SHP77 (cell line): ENCODE measurements at places on chromosomes 6 and 20.

DNA sequence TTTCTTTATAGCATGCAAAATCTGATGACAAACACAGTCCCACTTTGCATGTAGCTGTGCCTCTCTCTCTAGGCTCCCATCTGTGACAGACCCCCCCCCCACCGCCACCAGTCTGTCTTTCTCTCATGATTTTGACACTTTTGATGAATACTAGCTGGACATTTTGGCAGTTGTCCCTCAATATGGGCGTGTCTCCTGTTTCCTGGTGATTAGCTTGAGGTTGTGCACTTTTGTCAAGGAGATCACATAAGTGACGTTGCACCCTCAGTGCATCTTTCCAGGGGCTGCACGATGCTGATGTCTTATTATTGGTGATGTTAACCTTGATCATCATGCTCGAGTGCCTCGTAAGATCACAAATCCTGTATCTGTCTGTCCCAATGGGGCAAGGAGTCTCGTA, 155.1 kb downstream of the EYA2 start:
- DNase-seq, result no peak

DNA sequence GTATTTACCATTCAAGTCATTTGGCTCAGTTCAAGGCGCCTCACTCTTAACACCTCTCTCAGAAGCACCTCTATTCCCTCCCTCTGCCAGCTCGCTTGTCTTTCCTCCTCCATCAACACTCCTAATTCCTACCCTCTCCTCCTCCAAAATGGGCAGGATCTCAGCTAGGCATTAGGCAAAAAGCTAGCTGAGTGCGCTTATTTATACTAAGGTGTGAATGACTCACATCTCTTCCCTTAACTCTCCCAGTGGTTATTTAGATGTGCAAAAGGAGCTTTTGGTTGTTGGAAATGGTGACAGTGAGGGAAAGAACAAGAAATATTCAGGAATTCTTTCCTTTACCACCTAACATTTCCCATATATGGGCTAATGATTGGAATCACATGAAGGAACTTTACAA, 29.1 kb downstream of the PACSIN1 start:
- no peak for DNase-seq

DNA sequence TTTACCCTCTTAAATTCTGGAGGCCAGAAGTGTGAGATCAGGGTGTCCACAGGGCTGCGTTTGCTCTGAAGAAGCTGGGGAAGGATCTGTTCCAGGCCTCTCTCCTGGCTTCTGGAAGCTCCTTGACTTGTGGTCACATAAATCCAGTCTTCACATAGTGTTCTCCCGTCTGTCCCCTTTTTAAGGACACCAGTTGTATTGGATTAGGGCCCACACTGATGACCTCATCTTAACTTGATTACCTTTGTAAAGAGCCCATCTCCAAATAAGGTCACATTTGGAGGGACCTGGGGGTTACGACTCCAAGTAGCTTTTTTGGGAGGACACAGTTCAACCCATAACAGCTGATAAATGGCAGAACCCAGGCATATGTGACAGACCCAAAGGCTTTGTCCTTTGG, 20.0 kb upstream of the WFDC2 start:
- DNase-seq, result no peak

DNA sequence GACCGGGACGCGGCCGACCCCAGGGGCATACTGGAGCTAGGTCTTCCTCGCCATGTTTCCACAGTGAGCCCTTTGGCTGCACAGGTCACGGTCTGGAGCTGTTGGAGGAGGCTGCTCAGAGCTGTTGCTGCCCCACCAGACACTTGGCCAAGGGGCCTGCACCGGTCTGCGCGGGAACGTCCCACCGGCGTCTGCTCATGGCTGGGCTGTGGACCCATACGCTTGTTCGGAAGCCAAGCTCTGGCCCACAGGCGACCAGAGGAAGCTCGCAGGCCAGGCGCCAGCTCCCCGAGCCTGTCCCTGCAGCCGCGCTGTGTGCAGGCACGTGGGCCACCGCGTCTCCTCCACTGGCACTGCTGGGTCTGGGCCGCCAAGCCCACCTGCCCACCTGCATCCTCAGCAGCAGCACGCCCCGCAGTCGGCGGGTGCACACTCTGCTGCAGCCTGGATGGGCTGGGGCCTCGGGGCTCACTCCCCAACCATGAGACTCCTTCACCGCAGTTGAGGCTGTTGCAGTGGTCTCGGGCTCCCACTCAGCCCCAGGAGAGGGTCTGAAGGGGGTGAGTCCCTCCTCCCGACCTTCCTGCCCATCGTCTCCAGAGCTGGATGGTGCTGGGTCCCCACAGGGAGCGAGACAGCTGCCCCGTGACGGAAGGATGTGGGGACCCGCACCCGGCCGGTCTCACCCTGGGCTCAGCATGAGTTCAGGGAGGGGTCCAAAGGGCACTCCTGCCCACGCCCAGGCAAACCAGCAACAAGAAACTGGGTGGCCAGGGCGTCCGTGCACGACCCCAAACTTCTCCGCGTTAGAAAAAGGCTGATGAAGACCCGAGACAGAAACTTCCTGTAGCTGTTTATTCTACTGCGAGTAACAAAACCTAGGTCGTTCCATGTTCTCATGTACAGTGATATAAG, 15.5 kb upstream of the TCFL5 start:
- no peak for DNase-seq

GRCh38 chr20:60600036-60600435, 641.8 kb downstream of the CDH26 start:
- no peak for DNase-seq

DNA sequence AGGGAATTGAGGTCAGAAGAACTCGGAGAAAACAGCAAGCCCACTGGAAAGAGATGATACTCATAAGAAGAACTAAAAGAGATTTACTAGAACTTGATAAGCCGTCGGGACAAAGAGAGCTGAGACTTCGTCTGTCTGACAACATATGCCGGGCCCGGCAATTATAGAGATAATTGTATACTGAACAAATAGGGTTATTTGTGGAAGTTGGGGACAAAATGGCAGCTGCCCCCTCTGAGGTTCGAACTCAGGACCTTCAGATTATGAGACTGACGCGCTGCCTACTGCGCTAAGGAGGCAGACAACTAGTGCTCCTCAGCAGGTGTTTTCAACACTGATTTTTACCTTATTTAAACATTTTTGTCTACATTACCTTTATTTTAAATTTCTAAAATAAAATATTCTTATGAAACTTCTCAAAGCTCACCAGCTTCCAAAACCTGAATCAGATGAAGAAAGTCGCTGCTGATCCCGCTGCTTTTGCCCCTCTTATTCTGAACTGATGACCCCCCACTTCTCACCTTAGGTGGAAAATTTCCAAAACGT, 29.3 kb upstream of the TRIM27 start:
- DNase-seq, result peak; percentile 42

- no peak for DNase-seq
These were observed 2.8 kb downstream of the TENT5A start for GRCh38 chr6:81749707-81750106.
